ENCODE measurements at places on chromosomes 3 and 15.
A peak's percentile ranks its signal among the peaks of the same experiment; 100 is the strongest.

DNA sequence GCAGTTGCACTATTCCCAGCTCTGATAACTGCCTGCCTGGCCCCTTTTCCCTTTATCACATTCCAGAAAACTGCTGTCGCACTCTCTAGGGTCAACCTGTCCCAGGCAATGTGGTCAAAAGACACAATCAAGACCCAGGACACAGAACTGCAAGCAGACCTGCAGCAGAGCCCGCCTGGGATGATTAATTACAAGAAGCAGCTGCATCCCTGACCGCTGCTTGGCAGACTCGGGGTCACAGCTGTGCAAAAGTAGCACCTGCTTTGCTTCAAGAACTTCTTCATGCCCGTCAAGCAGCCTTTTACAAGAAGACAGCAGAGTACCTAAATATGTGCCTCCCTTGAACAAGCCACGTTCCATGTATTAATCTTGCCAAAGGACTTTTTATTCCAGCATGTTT, 120.0 kb upstream of the ST8SIA2 start:
- DNase-seq: no peak

- DNase-seq: no peak
Measured at GRCh38 chr15:39502082-39502447, 78.8 kb upstream of the THBS1 start.

- DNase-seq: no peak
Measured at GRCh38 chr3:50602595-50603191, 8.9 kb downstream of the CISH start.

DNA sequence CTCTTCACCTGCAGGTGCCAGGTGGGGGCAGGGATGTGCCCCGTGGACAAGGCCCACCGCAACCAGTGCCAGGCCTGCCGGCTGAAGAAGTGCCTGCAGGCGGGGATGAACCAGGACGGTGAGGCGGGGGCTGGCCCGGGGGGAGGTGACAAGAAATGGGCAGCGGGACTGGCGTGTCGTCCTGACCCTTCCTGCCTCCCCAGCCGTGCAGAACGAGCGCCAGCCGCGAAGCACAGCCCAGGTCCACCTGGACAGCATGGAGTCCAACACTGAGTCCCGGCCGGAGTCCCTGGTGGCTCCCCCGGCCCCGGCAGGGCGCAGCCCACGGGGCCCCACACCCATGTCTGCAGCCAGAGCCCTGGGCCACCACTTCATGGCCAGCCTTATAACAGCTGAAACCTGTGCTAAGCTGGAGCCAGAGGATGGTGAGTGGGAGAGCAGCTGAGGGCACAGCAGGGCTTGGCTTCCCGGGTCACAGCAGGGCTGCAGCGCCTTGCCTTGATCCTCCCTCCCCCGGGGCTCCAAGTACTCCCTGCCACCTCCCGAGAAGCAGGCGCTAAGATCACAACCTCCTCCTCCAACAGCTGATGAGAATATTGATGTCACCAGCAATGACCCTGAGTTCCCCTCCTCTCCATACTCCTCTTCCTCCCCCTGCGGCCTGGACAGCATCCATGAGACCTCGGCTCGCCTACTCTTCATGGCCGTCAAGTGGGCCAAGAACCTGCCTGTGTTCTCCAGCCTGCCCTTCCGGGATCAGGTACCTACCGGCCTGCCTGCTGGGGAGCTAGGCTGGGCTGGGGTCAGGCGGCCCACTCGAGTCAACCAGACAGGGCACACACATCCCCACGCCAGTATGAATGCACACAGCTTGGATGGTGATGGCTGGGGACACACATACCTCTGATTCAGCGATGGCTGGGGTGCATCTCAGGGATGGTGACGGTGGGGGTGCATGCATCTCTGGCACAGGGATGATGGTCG, 1.7 kb downstream of the NR2E3 start:
- no peak for DNase-seq

GRCh38 chr3:170442947-170443346, 24.3 kb downstream of the CLDN11 start:
- DNase-seq: no peak

DNA sequence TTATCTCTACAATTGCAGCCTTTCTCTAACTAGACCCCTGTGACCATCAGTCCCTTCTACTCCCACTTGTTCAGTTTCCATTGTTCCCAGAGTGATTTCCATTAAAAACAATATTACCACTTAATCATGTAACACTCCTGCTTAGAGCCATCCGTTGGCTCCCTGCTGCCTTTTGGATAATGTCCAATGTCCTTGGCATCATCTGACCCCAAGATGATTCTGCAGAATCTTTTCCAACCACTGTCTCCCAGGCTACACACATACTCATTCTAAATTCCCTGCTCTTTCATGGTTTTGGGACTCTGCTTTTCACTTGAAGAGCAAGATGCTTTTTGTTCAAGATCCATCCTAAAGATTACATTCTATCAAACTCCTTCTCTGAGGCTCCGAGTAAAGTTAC, 7.1 kb downstream of the KCNH8 start:
- DNase-seq: no peak

GRCh38 chr15:96887730-96888129, 557.2 kb downstream of the NR2F2 start:
- peak; percentile 73 for DNase-seq

- no peak for DNase-seq
Measured at GRCh38 chr15:85992224-85992623, 87.4 kb upstream of the AGBL1 start.
